ENCODE measurements at places on chromosomes 4 and X.

GRCh38 chr4:8908206-8908893, 36.7 kb upstream of the HMX1 start:
- DNase-seq: no peak

- no peak for DNase-seq
Measured at GRCh38 chrX:18985186-18985435, 1.2 kb upstream of the PHKA2 start.

DNA sequence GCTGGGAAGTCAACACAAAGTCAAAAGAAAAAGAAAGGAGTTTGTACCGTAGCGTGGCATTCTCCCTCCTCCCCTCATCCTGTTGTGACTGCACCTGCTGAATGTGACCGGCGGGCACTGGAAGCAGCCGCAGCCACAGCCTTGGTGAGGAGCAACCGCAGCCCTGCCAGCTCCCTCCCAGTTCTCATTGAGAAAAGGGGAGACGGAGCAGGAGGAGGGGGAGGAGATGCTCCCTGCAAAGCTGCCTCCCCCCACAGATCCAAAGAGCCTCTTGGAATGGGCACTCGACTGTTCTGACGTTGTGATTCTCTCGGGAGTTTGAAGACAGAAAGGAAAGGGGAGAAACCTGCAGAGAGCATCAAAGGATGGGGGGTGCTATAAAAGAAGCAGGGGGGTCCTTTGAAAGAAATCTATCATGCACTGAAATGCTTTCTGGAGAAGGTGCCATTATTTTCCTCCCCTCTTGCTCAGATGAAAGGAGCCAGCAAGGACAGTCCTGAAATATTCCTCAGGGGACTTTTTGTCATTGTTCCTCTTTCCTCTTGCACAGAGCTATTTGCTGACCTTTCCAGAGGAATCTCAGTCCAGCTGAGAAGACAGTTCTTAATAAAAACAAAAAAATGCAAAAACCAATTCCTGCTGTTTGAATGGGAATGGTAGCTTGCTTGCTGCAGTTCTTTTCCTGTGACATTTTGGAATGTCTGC, 429.7 kb downstream of the MAPK10 start:
- DNase-seq: no peak

GRCh38 chr4:148412460-148412994, 29.7 kb downstream of the NR3C2 start:
- no peak for DNase-seq

GRCh38 chr4:139622901-139623381, 42.7 kb upstream of the MGST2 start:
- DNase-seq: no peak

- no peak for DNase-seq
Measured at GRCh38 chrX:27840881-27841280, 33.1 kb downstream of the MAGEB10 start.

DNA sequence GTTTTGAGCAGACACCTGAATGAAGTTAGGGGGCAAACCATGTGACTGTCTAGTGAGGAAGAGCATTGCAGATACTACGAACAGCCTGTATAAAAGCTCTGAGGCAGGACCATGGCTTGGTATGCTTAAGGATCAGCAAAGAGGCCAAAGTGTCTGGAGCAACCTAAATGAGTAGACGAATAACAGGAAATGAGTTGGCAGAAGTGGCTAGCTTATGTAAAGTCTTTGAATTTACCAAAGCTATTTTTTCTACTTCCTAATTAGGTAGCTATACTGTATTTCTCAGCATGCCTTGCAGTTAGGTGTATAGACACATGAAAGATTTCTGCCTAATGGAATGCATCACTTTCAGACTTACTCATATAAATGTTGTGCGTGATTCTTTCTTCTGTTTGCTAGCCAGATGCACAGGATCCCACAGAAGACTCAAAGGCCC, 9.3 kb upstream of the GPRIN3 start:
- DNase-seq: peak; percentile 46

DNA sequence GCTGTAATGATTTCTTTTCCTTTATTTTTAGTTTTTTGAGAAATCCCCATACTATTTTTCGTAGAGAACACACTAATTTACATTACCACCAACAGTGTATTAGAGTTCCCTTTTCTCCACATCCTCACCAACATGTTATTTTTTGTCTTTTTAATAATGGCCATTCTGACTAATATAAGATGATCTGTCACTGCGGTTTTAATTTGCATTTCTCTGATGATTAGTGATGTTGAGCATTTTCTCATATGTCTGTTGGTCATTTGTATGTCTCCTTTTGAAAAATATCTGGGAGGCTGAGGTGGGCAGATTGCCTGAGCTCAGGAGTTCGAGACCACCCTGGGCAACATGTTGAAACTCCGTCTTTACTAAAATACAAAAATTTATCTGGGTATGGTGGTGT, 30.2 kb downstream of the SPINK2 start:
- no peak for DNase-seq

DNA sequence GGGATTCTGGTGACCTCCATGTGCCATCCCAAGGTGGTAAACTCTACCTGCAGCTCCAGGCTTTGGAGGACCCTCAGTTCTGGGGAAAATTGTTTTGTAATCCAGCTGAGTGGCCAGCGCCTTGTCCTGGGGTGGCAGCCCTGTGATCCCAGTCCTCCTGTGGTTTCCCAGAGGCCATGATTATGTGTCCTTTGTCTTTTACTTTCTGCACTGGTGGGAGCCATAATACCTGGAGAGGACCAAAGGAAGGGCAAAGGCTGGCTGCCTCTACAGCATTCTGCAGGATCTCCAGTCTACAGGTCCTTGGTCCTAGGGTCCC, 64.0 kb downstream of the NBDY start:
- no peak for DNase-seq

GRCh38 chrX:132488819-132489577, at the start of gene MBNL3:
MBNL3 (minus strand) TSS chrX:132489038; CDS start chrX:132439611, 49,427 bp downstream.
- DNase-seq: peak; percentile 21

GRCh38 chrX:135520022-135520552, 373 bp upstream of the INTS6L start:
- peak; percentile 18 for DNase-seq

GRCh38 chrX:26908218-26908617, 554.9 kb downstream of the PPP4R3C start:
- no peak for DNase-seq

DNA sequence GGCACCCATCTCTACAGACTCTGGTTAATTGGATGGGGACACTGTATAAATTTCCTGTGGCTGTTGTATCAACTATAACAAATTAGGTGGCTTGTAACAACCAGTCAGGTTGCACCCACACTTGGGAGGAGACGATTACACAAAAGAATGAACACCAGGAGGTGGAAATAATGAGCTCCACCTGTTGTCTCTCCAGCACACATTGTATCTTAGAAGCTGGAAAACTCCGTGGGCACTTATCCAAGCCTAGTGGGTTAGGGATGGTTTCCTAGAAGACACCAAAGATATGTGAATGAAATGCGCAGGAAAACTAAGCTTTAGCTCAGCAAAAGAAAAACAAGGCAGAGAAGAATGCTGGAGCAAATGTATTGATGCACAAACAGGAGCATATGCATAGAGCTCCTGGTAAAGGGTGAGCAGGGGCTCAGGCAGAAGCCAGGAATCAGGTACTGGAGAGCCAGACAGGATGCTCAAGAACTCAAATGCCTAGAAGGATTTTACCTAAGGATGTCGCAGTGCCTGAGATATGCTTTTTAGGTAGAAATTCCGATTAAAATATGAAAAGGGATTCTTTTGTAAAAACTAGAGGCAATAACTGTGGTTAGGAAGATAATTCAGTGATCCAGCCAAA, 111.7 kb downstream of the GALNTL6 start:
- DNase-seq: no peak

- DNase-seq: peak; percentile 37
Measured at GRCh38 chr4:74794382-74795010, at the start of gene BTC. BTC (minus strand) TSS chr4:74794523; CDS start chr4:74794325, 198 bp downstream.

- no peak for DNase-seq
Measured at GRCh38 chrX:16916561-16916960, 29.9 kb upstream of the REPS2 start.

GRCh38 chr4:11741190-11741652, 312.5 kb upstream of the HS3ST1 start:
- DNase-seq: peak; percentile 0

GRCh38 chrX:96843566-96843965, 40.1 kb upstream of the RPA4 start:
- DNase-seq: no peak

DNA sequence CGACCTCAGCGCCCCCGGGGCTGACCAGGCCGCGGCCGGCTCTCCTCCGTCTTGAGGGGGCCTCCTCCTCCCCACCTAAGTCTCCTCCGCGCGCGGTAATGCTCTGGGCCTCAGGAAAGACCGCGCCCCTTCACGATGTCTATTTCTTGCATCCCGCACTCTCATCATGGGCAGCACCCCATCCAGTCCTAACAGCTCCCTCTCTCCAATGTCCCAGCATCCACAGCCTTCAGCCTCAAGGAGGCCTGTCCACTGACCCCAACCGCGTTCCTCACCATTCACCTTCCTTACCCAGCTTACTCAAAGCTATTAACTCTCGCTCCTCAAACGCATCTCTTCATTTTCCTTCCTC, 77.5 kb downstream of the MAGED4 start:
- no peak for DNase-seq

DNA sequence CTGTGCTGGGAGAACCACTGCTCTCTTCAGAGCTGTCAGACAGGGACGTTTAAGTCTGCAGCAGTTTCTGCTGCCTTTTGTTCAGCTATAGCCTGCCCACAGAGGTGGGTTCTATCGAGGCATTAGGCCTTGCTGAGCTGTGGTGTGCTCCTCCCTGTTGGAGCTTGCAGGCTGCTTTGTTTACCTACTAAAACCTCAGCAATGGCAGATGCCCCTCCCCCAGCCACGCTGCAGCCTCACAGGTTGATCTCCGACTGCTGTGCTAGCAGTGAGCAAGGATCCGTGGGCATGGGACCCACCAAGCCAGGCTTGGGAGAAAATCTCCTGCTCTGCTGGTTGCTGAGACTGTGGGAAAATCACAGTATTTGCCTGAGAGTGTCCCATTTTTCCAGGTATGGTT, 133.8 kb upstream of the UBQLN2 start:
- DNase-seq: no peak

DNA sequence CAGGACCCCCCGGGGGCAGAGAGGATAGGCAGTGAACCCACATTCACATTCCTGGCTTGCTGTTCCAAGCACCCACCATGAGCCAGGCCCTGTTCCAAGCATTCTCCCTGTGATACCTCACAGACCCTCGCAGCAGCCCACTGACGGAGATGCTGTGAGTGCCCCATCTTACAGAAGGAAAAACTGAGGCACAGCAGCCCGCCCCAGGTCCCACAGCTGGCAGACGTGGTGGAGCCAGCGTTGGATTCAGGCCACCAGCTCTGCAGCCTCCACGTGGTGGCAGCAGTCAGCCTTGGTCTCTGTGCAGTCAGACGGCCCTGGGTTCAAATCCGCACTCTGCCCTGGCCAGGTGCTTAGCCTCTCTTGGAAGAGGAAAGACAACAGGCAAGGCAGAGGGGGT, 16.8 kb downstream of the MAN2B2 start:
- no peak for DNase-seq

GRCh38 chrX:39150220-39150619, 349.0 kb downstream of the MID1IP1 start:
- DNase-seq: no peak

GRCh38 chr4:3468154-3468553, 5.0 kb downstream of the DOK7 start:
- DNase-seq: no peak

DNA sequence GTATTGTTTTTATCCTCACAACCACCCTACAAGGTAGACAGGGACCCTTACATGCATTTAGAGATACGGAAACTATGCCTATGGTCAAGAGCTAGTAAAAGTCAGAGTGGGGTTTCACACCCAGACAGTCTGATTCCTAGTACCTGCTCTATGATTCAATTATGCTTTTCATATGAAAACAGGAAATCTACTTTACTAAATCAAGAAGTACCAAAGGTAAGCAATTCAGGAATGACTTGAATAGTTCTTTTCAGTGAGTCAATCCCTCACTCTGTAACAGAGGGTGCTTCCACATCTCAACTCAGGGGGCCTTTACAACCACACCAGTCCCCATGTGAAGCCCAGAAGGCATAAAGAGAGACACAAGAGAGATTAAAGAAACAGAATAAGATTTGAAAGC, 191.4 kb downstream of the PPP3CA start:
- DNase-seq: peak; percentile 19

- DNase-seq: no peak
Measured at GRCh38 chr4:26310264-26310663, 10.6 kb upstream of the RBPJ start.

- no peak for DNase-seq
Measured at GRCh38 chr4:159129814-159130550, 27.1 kb downstream of the RAPGEF2 start.

- no peak for DNase-seq
Measured at GRCh38 chr4:148823419-148823769, 381.2 kb upstream of the NR3C2 start.

DNA sequence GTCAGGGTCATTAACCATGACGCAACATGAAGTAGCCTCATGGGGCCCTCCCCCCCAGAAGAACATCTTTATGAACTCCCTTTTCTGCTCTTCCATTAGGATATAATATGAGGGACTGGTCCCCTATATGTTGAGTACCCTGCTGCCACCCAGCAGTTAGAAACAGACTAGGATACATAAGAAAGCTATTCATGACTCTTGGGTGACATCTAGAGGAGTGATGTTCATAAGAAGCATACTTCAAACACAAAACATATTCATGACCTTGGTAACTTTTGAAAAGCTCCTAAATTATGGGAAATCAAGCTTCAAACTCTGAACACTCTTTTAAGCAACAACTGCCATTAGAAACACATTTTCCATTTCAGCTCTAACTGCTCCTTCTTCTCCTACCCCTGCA, 155.2 kb upstream of the SPIN4 start:
- peak; percentile 37 for DNase-seq

DNA sequence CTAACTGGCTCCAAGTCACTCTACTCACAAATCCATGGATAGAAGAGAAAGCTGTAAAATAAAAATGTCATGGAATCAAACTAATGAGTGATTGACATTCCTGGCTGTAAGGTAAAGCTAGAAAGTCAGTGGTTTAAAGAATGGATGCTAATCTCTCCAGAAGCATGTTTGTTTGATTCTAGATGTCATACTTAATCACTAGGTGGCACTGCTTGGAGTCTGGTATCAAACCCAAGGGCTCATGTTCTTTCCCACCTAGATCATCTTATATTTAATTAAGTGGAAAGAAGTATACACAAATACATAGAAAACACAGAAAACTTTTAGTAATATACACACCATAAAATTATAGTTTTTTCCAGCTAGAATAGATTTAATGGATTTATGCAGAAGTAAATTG, 2666.6 kb downstream of the PCDH7 start:
- peak; percentile 13 for DNase-seq

Data from ELR (cell line).